ENCODE measurements at places on chromosomes 7 and 10.

DNA sequence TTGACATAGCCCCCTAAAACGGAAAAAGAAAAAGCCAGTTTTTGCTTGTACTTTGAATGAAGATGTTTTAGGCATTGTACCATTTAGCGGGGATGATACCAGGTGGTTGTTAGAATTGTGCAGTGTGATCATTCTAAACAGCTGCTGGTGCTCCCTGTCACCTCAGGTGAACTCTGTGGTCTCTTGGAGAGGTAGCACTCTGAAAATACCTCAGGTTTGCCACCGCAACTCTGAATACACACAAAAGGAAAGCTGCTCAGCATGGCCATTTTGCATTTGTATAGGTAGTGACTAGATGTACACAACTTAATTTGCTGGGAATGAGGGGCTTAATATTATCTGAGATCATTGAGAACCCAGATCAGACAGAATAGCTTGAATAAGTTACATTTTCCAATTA is 52.6 kb downstream of the PLEKHA8 start:
- no peak for DNase-seq

- no peak for DNase-seq
Measured at GRCh38 chr10:72126184-72126871, 38.0 kb upstream of the SPOCK2 start.

DNA sequence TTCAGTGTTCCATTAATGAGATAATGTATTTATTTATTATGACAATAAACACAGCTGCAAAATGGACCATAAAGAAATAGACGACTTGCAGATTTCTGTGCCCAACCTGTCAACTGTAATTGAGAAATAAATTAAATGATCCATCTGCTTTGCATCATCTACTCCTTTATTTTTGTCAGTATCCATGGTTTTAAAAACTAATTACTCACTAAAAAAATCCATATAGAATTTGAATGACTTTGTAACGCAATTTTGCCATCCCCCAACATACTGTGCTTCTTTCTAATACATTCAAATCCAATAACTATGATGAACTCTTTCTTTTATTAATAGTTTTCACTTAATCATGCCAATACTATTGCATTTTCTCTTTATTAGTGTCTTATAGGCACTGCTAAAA is 388.5 kb upstream of the SORCS1 start:
- DNase-seq: no peak

- DNase-seq: no peak
Measured at GRCh38 chr10:73761781-73762180, 17.6 kb downstream of the SEC24C start.

- DNase-seq: no peak
Measured at GRCh38 chr10:96044736-96045135, 1.4 kb downstream of the CCNJ start.

DNA sequence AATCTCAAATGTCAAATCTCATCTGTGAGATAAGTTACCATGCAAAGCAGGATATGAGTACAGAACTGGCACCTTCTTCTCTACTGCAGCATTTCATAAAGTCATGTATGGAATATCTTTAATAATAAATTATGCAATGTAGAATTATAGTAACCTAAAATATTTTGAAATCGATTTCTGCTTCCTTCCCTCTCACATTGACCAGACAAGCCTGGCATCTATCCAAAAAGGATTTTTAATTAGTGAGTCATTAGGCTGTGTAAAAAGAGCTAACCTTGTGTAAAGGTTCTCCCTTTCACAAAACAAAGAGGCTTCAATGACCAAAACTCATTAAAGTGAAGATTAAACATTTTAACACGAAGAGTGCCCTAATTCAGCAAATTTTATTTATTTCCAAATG is 48.8 kb upstream of the EXOC6 start:
- DNase-seq: no peak

- no peak for DNase-seq
Measured at GRCh38 chr10:114754445-114755320, 66.9 kb upstream of the FHIP2A start.

GRCh38 chr10:63637901-63638327 is 116.7 kb downstream of the REEP3 start:
- DNase-seq: no peak

GRCh38 chr7:25119102-25119501 is 6.0 kb downstream of the CYCS start:
- no peak for DNase-seq

- no peak for DNase-seq
Measured at GRCh38 chr10:31103112-31103511, 71.4 kb upstream of the ZNF438 start.

- DNase-seq: no peak
Measured at GRCh38 chr7:6286486-6286885, 14.1 kb upstream of the CYTH3 start.

GRCh38 chr7:134618756-134619530 is 27.7 kb upstream of the BPGM start:
- no peak for DNase-seq

- DNase-seq: no peak
Measured at GRCh38 chr7:40682696-40683095, 547.9 kb downstream of the SUGCT start.

- peak; percentile 21 for DNase-seq
Measured at GRCh38 chr7:50497068-50497642, 47.0 kb upstream of the FIGNL1 start.

DNA sequence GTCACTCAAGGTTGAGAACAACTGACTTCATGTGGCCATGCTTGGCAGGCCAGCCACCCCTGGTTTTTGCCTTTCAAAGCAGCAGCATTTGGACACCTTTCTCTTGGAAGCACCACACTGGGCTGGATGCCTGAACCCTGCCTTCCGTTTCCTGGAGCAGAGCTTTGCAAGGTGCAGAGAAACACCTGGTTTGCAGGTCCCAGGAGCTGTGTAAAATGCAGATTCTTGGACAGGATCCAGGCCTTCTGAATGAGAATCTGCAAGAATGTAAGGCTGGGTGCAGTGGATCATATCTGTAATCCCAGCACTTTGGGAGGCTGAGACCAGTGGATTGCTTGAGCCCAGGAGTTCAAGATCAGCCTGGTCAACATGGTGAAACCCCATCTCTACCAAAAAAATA is 18.0 kb upstream of the DUSP5 start:
- DNase-seq: no peak

Measured in Jurkat, Clone E6-1 (cell line).